Astrocyte of the spinal cord (primary cell): ENCODE measurements at places on chromosomes 2 and 18.

GRCh38 chr2:11329776-11330175 is 14.7 kb downstream of the ROCK2 start:
- no peak for DNase-seq

- DNase-seq = no peak
These were observed 22.9 kb downstream of the TYMS start for GRCh38 chr18:680392-680791.

DNA sequence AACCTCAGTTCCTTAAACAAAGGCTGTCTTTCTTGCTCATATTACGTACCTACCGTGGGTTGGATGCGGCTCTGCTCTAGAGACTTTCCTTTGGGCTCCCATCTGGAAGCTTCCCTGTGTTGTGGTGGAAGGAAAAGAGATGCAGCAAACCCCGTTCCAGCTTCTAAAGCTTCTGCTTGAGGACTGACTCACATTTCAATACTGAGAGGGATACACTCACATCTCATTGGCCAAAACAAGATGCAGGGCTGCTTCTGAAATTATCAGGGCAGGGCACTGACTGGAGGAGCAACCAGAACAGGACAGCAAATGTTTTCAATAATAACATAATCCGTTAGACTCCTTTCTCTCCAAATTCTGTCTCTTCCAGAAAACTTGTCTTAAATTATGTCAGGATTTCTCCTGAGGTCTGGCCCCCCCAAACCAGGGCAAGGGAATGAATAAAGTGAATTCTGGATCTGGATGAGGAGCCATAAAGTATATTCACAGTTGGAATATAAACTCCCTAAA is 4.5 kb upstream of the MYO5B start:
- DNase-seq = no peak

DNA sequence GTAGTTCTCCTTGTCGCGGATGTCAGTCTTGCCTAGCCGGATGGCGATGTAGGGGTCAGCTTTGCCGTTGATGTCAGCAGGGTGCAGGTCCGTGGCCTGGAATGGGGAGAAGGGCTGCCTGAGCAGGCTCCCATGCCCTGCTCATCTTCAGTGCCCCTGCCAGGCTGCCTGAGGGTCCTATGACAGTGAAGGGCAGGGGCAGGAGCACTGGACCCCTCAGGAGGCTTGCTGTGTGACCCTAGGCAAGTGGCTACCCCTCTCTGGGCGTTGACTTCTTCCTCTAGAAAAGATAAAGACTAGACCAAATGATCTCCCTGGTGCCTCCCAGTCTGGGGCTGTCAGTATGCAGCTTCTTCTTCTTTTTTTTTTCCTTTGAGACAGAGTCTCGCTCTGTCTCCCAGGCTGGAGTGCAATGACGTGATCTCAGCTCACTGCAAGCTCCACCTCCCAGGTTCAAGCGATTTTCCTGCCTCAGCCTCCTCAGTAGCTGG is 11.9 kb downstream of the OTOF start:
- DNase-seq = no peak

- DNase-seq = no peak
These were observed 53.8 kb downstream of the SMCHD1 start for GRCh38 chr18:2709316-2709715.

- no peak for DNase-seq
These were observed 1.9 kb downstream of the PRSS56 start for GRCh38 chr2:232521959-232522622.

- no peak for DNase-seq
These were observed 181.5 kb upstream of the ACVR2A start for GRCh38 chr2:147663153-147663961.

DNA sequence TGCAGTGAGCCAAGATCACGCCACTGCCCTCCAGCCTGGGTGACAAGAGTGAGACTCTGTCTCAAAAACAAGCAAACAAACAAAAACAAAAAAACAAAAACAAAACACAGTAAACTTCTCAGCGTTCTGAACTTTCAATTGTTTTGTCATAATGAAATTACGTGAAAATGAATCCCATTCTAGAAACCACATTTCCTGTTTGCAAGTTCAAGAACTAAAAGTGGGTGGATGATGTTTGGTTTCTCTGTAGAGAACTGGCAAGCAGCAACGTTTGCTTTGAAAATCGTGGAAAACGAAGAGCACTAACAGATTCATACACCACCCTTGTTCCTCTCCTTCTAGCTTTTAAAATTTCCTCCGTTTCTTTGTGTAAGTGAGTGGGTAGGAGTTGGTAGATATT is 226.1 kb upstream of the LYPD1 start:
- no peak for DNase-seq

DNA sequence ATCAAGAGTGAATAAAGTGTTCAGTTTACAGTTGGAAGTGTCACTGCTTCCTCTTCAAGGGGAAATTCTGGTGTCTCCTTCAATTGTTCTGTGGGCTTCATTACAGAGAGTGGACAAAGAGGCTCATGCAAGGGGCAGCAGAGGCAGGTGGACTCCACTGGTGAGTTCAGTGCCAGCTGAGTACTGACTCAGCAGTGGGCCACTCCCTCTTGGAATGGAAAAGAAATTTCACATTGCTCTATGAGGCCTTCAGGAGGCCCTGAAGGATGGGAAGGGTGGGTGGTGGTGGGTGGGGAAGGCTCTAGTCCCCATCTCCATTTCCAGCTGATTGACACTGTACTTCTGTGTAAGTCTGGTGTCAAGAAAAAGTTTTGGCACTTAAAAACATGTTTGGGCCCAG is 66.4 kb downstream of the PRELID3A start:
- DNase-seq = no peak

DNA sequence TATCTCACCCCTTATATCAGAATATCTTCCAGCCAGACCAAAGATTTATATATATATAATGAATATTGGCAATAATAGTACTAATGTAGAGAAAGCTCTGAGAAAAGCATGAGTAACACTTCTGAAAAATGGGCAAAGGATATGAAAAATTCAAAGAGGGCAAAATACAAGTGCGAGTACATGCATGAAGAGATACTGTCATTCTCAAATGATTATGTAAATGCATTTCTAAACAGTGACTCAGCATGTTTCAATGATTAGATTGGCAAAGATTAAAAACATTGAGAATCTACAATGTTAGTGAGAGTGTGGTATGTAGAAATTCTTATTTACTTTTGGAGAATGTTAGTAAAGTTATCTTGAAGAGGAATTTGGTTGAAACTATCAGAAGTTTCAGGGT is 118.3 kb upstream of the NEDD4L start:
- DNase-seq = peak; percentile 36

- no peak for DNase-seq
These were observed 272.8 kb downstream of the TWIST2 start for GRCh38 chr2:239120664-239121063.

DNA sequence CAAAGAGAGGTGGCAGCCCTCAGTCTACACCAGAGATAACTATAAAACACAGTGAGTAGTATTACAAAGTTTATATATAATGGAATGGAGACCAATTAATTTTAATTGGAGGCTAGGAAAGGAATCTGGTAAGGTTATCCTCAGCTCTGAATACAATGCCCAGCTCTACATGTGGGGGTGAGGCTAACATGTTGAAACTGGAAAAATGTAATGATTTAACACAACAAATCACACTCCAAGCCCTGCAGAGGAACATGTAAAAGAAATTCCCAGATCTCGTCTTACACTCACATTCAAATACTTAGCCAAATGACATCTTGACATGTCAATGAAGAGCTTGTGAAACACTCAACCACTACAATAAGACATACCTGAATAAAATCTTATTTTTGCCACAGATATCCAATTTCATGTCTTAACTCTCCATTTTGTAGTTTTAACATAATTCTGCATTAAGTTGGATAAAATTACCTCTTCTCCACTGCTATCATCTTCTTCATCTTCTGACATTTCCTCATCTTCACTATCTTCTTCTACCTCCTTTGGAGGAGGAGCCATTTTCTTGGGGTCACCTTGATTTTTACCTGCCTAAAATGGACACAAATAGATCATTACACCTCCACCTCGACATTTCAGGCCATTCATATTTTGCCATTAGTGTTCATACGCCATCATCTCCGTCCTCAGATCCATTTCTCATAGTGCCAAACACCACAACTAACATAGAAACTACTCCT is 1.4 kb downstream of the NCL start:
- DNase-seq = no peak

- no peak for DNase-seq
These were observed 571.9 kb downstream of the NYAP2 start for GRCh38 chr2:225971433-225971832.

GRCh38 chr2:211373203-211373602 is 816.8 kb downstream of the CPS1 start:
- DNase-seq = no peak

- DNase-seq = no peak
These were observed 17.9 kb upstream of the TEX51 start for GRCh38 chr2:126880817-126881216.

DNA sequence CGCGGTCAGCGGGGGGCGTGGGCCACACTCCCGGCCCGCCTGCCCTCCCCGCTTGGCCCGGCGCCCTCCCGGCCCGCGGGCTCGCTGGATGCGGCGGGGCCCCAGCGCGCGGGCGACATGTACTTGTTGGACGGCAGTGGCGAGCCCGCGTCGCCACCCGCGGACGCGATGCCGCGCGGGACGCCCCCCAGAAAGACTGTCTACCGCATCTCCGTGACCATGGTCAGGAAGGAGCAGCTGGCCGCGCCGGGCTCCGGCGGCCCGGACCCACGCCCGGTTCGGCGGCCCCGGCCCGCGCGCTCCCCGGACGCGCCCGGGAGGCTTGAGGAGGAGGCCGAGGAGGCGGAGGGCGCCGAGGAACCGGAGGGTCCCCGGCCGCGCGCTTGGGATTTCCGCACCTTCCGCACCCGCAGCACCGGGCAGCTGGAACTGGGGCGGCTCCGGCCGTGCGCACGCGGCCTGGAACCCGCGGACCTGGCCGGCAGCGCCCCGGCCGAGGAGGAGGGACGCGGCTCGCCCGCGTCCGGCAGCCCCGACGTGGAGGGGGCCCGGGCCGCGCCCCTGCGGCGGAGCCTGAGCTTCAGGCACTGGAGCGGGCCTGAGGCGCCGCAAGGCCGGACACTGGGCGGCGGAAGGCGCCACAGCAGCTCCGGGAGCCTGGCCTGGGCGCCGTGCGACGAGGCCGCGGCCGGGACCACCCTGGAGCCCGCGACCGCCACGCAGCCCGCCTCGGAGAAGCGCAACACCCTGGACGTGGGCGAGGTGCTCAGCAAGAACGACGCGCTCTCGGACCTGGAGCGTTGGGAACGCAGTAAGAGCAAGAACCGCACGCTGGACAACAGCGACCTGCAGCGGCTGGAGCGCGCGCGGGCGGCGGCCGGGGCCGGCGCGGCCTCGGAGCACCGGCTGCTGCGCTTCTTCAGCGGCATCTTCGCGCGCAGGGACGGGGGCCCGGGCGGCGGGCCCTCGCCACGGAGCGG is 176.4 kb downstream of the AGAP1 start:
- peak; percentile 66 for DNase-seq

- DNase-seq = no peak
These were observed 1485.2 kb upstream of the PIK3C3 start for GRCh38 chr18:40469851-40470250.

GRCh38 chr2:164840930-164841718 is 499 bp downstream of the COBLL1 start:
- peak; percentile 75 for DNase-seq

- no peak for DNase-seq
These were observed 77.4 kb upstream of the TAF1B start for GRCh38 chr2:9765611-9766531.

- DNase-seq = no peak
These were observed 43.9 kb downstream of the PKDCC start for GRCh38 chr2:42091671-42092070.

- no peak for DNase-seq
These were observed 348.9 kb upstream of the DSEL start for GRCh38 chr18:67865400-67865799.

DNA sequence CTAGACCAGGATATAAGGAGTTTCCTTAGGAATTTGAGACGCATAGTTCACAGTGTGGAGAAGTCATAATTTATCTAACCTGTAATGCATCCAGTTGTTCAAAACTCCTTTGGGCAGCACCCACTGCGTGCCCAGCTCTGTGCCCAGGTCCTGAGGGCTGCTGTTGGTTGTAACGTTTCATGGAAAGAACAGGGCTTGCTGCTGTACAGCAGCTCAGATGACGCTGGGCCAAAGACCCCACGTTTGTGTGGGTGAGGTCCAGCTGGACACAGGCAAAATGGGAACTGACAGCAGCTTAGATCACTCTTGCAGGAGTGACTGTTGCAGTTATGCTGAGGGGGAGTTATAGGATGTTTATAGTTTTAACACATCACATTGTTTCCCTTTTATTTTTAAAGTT is 30.0 kb upstream of the HS6ST1 start:
- no peak for DNase-seq

GRCh38 chr2:59032499-59032898 is 791.4 kb upstream of the FANCL start:
- DNase-seq = no peak

GRCh38 chr18:21203126-21203525 is 38.9 kb upstream of the GREB1L start:
- no peak for DNase-seq

DNA sequence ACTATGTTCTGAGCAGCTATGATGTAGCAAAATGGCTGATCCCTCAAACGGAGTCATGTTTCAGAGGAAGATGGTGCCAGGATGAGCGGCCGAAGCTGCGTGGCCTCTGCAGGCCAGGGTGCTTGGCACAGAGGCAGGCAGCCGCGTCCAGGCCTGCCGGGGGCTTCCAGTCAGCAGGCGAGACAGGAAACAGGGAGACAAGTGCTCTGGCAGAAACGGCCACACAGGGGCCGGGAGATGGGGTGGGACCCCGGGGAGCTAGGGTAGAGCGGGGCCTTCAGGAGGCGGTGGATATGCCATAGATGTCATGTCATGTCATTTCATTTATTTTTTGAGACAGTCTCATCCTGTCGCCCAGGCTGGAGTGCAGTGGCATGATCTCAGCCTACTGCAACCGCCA is 50.7 kb downstream of the EIPR1 start:
- no peak for DNase-seq

- no peak for DNase-seq
These were observed 10.5 kb downstream of the C1QL2 start for GRCh38 chr2:119147776-119148715.

- no peak for DNase-seq
These were observed 174.7 kb downstream of the LTBP1 start for GRCh38 chr2:33121416-33121815.

GRCh38 chr2:227394401-227394800 is 6.7 kb upstream of the SCYGR1 start:
- DNase-seq = no peak

GRCh38 chr2:62231541-62231940 is 35.6 kb downstream of the B3GNT2 start:
- no peak for DNase-seq

DNA sequence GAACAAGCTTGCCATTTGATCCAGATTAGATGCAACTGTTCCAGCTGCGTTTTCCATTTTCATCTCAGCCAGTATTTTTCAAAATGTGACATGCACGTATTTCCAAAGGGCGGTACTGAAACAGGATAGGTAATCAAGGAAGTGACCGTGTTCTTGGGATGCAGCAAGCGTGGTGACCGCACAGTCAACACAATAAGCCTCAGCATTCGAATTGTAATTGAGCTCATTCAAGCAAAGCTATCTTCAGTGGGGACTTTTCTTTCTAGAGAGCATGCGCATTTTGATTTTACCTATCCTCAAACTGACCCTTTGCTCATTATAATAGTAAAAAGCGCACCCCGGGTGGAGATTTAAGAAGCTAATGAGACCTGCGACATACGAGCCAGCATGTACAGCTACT is 3.4 kb upstream of the ALPP start:
- no peak for DNase-seq
